ENCODE measurements at places on chromosomes 2 and 18.

DNA sequence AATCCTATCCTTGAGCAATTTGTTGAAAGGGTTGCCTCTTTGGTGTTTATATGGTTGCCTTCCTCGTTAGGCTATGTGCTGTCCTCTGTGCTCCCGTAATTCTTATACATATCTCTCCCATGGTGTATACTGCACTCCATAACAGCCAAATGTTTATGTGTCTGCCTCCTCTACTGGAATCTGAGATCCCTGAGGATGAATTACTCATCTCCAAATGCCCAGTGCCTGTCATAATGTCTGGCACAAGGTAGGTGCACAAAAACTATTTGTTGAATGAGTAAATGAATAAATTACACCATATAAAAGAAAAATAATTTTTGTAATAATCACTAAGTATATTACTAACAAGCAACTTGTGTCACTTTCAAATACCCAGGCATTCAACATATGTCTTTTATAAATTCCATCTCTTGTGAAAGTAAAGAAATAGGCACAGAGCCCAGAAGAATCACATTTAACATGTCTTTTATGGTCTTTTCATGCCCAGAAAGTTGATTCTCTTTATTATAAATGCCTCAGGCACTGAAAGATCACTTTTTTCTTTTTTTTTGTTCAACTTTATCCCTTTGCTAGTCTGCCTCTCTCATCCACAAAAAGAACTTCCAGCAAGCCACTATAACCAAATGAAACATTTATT, 164.9 kb downstream of the CCDC148 start:
- DNase-seq: no peak

DNA sequence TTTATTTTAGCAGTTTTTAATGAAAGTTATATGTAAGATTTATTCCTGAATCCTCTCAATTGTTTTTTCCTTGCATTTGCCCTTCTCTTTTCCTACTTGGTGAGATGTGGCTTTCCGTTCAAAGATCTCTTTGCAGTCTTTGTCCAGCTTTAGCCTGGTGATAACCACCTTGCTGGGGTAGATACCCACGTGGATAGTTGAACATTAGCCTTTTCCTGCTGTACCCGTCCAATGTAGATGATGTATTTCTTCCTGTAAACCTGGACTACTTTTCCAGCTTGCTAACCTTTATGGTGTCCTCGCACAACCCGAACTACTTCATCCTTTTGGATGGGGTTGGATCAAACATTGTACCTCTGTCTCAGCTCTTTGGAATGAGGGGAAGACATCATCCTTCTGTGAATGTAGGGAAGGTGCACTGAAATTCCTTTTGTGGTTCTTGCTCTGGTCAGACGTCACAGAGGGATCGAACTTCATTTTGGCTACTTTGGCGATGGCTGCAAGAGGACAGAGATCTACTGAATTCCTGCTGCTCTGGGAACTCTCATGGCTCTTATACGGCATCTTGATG, 293.2 kb upstream of the EPAS1 start:
- no peak for DNase-seq

DNA sequence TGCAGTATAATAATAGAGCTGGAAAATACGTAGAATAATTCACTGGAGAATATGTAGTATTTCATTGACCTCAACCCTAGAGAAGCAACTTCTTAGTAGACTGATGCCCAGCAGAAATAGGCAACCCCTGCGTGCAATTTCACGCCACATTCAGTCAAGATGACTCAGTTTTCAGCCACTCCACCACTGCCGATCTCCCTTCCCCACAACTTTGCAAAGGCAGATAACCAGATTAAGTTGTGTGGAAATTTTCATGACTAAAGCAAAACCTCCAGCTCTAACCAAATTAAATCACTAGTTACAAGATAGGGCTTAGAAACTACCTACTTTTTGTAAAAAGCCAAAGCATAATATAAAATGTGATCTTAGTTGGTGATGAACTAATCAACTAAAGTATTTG, 63.3 kb upstream of the STK17B start:
- peak; percentile 44 for DNase-seq

- DNase-seq: no peak
Observed at GRCh38 chr2:96618596-96619283, 19.4 kb downstream of the KANSL3 start.

GRCh38 chr18:68417166-68417799, 297.6 kb downstream of the TMX3 start:
- DNase-seq: no peak

- no peak for DNase-seq
Observed at GRCh38 chr2:21676041-21676440, 552.3 kb downstream of the TDRD15 start.

GRCh38 chr2:212136216-212136795, 402.3 kb downstream of the ERBB4 start:
- DNase-seq: no peak

GRCh38 chr2:238761868-238762267, 86.0 kb upstream of the TWIST2 start:
- no peak for DNase-seq

- DNase-seq: no peak
Observed at GRCh38 chr2:221546505-221547225, 25.4 kb downstream of the EPHA4 start.

DNA sequence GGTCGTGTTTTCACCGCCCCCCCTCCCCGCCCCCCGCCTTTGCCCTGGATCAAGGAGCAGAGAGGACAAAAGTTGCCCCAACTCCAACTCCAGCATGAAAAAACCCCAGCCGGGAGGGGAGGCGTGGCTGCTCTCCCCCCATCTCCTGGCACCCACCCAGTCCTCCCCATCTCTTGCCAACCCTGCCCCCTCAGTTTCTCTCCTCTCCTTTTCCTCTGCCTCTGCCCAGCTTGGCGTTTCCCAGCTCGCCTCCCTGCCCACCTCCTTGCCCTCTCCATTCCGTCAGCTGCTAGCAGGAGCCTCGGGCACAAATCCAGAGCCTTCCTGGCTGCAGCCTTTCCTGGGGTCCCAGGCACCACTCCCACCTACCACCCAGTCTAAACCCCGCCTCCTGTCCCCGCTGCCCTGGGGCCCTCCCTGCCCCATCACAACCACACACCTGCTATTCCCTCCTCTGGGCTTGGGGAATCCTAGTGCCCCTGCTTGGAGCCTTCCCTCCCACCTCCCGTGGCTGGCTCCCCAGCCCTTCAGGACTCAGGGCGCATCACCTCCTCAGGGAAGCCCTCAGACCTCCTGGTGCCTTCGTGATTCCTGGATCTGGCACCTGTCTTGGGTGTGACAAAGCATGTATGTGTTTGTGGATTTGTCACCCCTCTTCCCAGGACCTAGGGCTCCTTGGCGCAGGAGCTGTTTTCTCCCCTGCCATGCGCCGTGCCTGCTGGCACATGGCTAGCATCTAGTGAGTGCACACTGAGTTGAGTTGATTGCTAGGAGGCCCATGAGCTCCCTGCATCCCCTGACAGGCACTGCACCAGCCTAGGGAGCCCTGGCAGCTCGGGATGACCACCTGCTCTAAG, 209.1 kb downstream of the TFCP2L1 start:
- no peak for DNase-seq

GRCh38 chr18:53457068-53457467, 767.4 kb downstream of the MBD2 start:
- no peak for DNase-seq

DNA sequence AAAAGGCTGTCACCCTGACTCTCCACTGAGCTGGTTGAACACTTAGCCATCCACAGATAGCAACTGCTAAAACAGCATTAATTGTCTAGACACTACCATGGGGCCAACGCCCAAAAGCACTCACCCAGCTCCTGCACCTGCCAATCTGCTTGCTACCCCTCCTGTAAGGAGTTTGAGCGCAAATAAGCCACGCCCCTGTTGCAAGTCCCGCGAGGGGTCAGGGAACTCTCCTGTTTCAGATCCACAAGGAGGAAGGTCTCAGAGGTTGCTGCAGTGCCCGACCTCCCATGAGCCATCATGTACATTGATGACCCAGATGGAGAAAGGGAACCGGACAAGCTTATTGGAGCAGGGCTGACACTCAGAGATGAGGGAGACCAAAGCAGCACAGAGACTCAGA, 106.8 kb downstream of the ZNF516 start:
- DNase-seq: no peak

DNA sequence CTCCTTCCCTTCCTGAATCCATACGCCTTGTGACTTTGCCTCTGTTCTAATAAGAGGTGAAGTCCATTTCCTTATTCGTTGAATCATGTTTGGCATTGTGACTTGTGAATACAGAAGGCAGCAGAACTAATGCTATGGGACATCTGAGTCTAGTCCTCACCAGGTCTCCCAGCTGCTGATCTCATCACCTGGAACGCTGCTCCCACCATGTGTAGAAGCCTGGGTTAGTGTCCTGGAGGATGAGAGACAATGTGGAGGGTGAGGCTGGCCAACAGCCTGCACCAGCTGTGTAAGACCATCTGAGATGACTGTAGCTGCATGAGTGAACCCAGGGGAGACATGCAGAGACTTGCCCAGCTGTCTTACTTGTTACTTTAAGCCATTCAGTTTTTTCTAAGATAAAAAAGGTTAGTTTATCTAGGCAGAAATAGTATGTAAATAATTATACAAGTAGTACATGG, 3.5 kb upstream of the HAAO start:
- DNase-seq: no peak

DNA sequence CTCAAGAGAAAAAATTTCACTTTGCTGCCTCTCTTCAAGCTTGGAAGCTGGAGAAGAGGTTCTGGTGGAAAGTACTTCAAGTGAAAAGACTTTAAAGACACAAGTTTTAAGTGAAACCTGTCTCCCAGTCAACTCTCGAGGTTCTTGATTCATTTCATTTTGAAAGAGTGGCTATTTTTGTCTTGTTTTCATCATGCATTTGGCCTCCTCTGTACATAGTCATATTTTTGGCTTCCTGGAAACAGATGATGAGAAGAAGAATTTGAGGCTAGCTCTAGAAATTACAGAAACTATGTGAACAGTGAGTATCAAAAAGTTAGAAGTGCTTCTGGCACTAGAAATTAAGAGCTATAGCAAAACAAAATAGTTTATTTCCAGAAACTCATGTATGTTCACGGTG, 124.8 kb downstream of the DTNA start:
- DNase-seq: no peak

DNA sequence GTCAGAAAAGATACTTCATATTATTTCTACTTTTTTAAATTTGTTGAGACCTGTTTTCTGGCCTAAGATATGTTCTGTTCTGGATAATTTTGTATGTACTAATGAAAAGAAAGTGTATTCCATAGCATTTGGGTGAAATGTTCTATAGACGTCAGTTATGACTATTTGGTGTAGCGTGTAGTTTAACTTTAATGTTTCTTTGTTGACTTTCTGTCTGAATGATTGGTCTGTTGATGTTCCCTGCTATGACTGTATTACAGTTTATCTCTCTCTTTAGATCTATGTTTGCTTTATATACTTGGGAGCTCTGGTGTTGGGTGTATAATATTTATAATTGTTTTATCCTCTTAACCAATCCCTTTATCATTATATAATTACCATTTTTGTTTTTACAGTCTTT, 352.4 kb downstream of the PTPRM start:
- no peak for DNase-seq

- no peak for DNase-seq
Observed at GRCh38 chr2:95334916-95335641, 37.9 kb downstream of the KCNIP3 start.

- DNase-seq: no peak
Observed at GRCh38 chr2:134861173-134861572, 22.8 kb downstream of the ACMSD start.

DNA sequence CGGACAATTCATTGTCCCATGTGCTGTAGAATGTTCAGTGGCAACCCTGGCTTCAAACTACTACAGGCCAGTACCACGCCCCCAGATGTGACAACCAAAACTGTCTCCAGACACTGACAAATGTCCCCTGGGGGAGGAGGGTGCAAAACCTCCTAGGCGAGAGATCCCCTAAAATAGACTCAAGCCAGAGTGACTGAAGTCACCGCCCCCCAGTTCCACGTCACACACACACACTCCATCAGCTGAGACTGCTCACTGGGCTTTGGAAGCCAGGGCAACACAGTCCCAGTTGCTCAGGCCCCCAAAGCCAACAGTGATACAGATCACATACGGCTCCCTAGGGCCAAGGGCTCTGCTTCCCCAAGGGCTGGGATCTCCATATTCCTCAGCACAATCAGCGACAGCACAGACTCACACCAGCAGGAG, 19.1 kb downstream of the HDAC4 start:
- no peak for DNase-seq

- no peak for DNase-seq
Observed at GRCh38 chr2:75790121-75790813, 79.6 kb upstream of the GCFC2 start.

GRCh38 chr2:211967234-211967633, 571.4 kb downstream of the ERBB4 start:
- DNase-seq: no peak

- DNase-seq: no peak
Observed at GRCh38 chr18:13218368-13218991, at the start of gene LDLRAD4. Gene LDLRAD4 (plus strand): TSS chr18:13218760.

DNA sequence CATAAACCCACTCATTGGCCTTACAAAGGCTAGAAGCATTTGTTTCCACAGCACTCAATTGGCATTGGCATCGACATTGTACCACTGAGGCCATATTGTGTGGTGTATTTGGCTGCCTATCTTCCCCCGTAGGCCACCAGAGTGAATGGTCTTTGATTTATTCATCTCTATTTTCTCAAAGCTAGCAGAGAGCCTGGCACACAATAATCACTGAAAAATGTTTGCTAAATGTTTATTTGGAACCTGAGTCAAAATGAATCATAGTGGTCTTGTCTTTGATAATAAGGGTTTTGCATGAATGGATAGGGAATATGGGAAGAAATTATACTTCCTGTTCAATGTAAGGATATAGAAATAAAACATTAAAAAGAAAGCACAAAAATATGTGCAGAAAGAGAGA, 107.3 kb upstream of the SLC8A1 start:
- DNase-seq: no peak

DNA sequence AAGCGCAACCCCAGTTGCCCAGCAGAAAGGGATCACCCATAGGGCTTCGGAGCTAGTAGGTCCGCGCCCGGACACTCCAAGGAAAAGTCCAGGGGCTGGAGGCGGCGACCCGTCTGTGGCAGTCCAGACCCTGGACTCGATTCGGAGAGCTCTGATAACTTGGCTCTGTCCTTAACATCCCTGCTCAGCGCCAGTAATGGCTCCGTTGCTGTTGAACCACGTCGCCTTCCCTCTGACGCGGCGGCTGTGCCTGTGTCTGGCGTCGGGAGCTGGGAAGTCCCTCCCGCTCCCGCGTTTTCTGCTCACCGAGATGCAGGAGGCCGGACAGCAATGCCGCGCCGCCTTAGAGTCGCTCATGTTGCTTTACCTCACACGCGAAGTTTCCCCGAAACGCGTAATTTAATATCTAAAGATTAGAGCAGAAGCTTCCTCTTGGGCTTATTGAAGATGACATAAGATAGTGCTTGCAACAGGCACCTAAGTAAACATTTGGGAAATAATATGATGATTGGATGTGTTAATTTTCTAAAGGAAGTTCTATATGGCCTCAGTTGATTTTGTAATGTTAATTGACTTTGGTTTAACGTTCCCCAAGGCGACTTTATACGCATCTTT, 1.3 kb upstream of the ZBTB14 start:
- peak; percentile 47 for DNase-seq
